Activated CD4-positive, alpha-beta T cell treated with anti-CD3 and anti-CD28 coated beads, Interleukin-2, amount 10 ng/mL, durations not matched to agents 24 days and 14 days (primary cell): ENCODE measurements at places on chromosomes 3 and 15. TPM values are rescaled to one million over a fixed set of nuclear protein-coding genes. Genes with fewer than 3 reads are reported as not detected.
A peak's percentile ranks its signal among the peaks of the same experiment; 100 is the strongest.

DNA sequence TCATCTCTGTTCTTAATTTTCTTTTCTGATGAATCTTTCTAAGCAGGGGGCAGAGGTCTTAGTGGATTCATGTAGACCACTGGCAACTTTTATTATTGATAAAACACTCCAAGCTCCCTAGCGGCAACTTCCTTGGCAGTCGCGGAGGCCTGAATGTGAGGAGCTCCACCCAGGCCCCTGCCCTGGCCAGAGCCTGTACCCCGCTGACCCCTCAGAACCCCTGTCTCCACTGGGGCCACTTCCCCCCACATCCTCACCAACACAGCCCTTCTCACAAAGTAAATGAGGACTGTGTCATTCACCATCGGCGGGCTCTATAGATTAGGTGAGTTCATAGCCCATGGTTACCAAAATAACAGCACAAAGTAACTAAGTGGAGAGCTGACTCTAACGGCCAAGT is 111.6 kb downstream of the TPRA1 start:
- H3K36me3 ChIP-seq: no peaks in the 10 kb centered on the region
- no peak overlapping the region for H3K4me3 ChIP-seq
- H3K4me1 ChIP-seq: peaks cover 9% of the 10 kb centered on the region
- no peak overlapping the region for H3K27ac ChIP-seq

- DNase-seq: no peak
- H3K36me3 ChIP-seq: no peaks in the 10 kb centered on the region
- no peaks in the 10 kb centered on the region for H3K27me3 ChIP-seq
- no peak overlapping the region for H3K4me3 ChIP-seq
- no peaks in the 10 kb centered on the region for H3K4me1 ChIP-seq
- H3K27ac ChIP-seq: no peak overlapping the region
Measured at GRCh38 chr15:74182131-74182530, 8.6 kb downstream of the ISLR start.

DNA sequence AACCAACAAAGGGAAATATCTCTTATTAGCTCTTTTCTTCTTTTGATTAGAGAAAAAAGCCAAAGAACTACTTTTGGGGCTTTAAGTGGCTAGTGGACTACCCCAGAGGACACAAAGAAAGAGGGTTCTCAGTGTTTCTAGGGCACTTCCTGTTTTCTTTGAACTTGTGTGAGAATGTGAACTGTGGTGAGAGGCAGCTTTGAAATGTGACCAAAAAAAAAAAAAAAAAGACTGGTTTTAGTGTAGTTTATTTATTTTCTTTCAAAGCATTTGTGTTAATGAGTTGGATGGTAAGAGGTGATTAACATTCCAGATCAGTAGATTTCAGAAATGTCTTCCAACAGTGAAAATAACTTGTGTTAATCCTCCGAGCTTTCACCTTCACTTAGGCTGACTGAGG is 32.4 kb downstream of the SELENOT start:
- H3K36me3 ChIP-seq: peaks cover 15% of the 10 kb centered on the region
- peaks cover 19% of the 10 kb centered on the region for H3K4me1 ChIP-seq
- DNase-seq: peak; percentile 60
- H3K4me3 ChIP-seq: peak overlapping the region; percentile 11
- H3K27me3 ChIP-seq: no peaks in the 10 kb centered on the region
- peak overlapping the region; percentile 11 for H3K27ac ChIP-seq

- H3K27ac ChIP-seq: no peak overlapping the region
- no peaks in the 10 kb centered on the region for H3K27me3 ChIP-seq
- H3K4me1 ChIP-seq: peaks cover 6% of the 10 kb centered on the region
- no peak overlapping the region for H3K4me3 ChIP-seq
- H3K36me3 ChIP-seq: peaks cover 51% of the 10 kb centered on the region
Measured at GRCh38 chr3:108208831-108209230, 13.4 kb downstream of the IFT57 start.

TRH gene
- total RNA-seq: not detected in 2 replicates

STRA6 gene
- total RNA-seq: not detected in 2 replicates

GRCh38 chr3:13014755-13015285 is 58.4 kb downstream of the IQSEC1 start:
- H3K4me1 ChIP-seq: peaks cover 66% of the 10 kb centered on the region
- H3K4me3 ChIP-seq: peak overlapping the region; percentile 85
- peak; percentile 64 for DNase-seq
- H3K27me3 ChIP-seq: no peaks in the 10 kb centered on the region
- H3K27ac ChIP-seq: peak overlapping the region; percentile 96
- H3K36me3 ChIP-seq: peaks cover 16% of the 10 kb centered on the region

DNA sequence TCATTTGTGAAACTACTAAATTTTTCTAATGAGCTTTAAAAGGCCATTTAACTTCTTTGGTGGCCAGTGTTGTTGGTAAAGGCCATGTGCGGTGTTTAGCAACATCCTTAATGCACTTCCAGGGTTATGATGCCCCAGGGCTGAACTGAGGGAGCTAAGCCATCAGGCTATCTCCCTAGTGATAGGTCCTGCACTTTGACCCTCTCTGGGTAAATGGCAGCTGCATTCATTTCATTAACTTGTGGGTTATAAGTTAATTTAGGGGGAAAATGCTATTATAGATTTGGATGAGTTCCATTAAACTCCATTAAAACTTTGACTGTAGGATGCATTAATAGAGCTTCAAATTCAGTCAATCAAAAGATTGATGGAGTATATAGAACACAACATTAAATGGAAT is 366.7 kb upstream of the ZNF717 start:
- H3K27me3 ChIP-seq: no peaks in the 10 kb centered on the region
- H3K27ac ChIP-seq: no peak overlapping the region
- H3K4me1 ChIP-seq: no peaks in the 10 kb centered on the region
- no peak overlapping the region for H3K4me3 ChIP-seq
- H3K36me3 ChIP-seq: no peaks in the 10 kb centered on the region

DNA sequence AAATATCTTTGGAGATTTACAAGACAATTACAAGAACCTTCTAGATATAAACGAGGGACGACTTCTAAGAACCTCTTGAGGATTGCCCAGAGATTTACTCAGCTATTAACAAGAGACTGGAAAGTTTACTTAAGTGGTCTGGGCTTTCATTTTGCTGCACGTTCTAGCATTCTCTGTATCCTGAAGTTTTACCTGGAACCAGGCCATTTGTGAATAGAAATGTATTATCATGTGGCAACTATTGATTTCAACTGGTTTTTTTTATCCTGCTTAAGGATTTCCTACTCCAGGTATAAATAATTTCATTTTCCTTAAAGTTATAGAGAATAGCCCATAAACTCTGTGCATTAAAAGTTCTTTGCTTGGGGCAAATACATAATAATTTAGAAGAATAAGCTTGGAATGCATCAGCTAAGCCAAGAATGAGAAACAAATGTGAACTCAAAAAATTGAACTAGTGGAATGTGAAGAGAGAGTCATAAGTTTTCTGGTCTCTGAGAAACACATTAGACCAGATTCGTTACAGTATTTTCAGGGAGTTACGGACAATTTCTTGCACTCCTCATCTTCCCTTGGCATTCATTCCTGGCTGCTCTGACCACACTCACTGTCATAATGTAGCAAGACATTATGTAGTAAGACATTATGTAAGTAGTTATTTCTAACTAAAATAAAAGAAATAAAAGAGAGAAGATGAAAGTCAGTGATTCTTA is 1.3 kb downstream of the AQP9 start:
- H3K36me3 ChIP-seq: no peaks in the 10 kb centered on the region
- peaks cover 23% of the 10 kb centered on the region for H3K27me3 ChIP-seq
- no peak for DNase-seq
- H3K27ac ChIP-seq: no peak overlapping the region

SI gene
- total RNA-seq: not detected in 2 replicates
